Natural killer cell (primary cell): ENCODE measurements at places on chromosomes 12 and 14.

- DNase-seq = no peak
Observed at GRCh38 chr12:25187781-25188180, 7.2 kb downstream of the DNAI7 start.

DNA sequence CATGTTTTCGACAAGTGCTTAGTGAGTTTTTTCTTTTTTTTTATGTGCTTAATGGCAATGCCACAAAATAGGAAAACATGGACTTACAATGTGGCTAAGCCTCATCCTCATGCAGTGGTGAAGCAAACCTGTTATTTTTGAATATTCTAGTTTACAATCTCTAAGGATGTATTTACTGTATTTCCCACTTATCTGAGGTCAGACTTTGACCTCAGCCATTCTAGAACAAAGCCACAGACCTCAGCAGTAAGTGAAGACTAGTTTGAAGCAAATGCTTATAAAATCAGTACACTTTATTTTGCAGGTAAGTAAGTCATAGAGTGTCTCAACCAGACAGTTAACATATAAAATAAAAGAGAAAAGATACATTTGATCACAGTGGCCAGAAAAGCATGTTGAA lies 130.1 kb downstream of the CCDC91 start:
- no peak for DNase-seq

GRCh38 chr12:8667270-8667669 lies 4.6 kb upstream of the MFAP5 start:
- no peak for DNase-seq

DNA sequence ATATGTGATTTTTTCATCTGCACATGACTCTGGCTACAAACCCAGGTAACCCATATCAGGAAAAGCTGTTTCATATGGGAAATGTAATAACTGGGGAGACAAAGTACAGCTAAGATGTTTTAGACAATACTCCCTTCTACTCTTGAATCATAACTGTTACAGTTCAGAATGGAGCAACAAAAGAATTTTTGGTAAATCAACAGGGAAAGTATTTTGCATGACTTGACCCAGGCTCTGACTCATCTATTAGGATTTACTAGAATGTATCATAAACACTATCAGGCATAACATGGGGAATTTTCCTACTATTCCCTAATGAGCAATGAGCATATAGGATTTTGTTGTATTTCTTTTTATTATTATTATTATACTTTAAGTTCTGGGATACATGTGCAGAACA lies 553.0 kb downstream of the SLC16A7 start:
- DNase-seq = no peak

DNA sequence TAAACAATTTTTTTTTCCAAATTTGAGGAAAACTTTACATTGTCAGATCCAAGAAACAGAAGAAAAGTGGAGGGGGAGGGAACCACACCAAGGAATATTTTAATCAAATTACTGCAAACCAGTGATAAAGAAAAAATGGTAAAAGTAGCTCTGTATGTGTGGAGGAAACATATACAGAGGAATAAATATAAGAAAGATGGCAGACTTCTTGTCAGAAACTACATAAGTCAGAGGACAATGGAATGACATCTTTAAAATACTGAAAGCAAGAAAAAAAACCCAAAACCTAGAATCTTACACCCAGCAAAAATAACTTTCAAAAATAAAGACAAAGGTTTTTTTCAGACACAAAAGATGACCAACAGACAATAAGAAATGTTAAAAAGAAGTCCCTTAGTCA lies 10.2 kb upstream of the LLPH start:
- no peak for DNase-seq

DNA sequence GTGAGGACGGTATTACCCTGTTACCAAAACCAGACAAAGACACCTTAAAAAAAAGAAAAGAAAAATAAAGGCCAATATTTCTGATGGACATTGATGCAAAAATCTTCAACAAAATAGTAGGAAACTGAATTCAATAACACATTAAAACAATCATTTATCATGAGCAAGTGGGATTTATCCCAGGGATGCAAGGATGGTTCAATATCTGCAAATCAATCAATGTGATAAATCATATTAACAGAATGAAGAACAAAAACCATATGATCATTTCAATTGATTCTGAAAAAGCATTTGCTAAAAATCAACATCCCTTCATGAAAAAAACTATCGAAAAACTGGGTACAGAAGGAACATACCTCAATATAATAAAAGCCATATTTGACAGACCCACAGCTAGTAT lies 32.3 kb upstream of the ATP2B1 start:
- no peak for DNase-seq
